CD4-positive, alpha-beta memory T cell (primary cell): ENCODE measurements at places on chromosomes 3 and 15.

GRCh38 chr3:105639131-105639530, 229.7 kb downstream of the CBLB start:
- DNase-seq: no peak

DNA sequence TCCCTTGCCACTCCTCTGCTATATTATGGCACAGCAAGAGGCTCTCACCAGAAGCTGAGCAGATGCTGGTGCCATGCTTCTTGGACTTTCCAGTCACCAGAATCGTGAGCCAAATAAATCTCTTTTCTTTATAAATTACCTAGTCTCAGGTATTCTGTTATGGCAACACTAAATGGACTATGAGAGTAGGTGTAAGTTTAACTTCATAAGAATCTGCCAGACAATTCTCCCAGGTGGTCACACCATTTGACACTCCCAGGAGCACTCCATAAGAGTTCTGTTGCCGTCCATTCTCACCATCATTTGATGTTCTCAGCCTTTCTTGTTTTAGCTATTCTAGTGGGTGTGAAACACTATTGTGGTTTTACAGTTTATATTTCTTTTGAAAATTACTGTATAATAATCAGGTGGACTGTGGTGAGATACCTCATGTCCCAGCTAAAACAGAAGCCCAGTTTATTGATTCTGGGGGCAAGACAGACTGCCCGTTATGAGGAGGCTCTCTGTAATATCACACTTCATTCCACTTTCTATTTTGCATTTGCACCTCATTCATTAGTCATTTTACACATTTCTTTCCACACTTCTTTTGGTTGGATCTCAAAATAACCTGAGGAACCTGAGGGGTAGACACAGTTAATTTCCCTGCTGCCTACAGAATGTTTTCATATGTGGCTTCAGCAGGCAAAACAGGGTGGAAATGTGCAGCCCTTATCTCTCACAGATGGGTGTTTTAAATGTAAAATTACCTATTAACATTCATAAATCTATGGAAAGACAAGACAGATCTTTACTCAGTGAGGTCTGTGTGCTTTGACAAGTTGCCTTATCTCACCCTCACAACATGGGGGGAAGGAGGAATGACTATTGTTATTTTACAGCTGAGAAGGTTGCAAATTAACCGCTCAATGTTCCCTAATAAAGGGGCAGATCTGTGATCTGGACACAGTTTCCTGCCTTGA, 42.1 kb downstream of the CDCP1 start:
- no peak for DNase-seq

DNA sequence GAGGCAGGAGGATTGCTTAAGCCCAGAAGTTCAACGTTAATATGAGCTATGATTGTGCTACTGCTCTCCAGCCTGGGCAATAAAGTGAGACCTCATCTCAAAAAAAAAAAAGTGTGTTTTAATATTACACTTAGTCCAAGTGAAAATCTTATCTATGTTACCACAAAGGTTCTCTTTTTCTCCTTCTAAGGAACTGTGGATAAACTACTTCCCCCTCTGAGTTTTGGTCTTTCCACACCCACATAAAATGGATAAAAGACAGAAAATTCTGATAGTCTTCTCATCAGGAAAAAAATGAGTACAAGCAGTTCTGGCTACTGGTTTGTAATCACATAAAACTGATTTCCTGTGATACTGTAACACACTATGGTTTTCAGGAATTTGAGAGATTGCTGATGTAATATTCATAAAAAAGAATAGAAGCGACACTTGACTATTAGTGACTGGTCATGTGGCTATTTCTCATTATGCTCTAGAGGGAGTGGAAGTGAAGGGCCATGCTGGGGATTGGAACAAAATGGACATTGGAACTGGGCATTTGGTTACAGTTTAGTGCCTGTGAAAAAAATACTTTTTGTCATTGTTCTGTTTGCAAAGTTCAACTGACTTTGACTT, 68.2 kb downstream of the RYR3 start:
- DNase-seq: no peak

- no peak for DNase-seq
Observed at GRCh38 chr15:95290176-95290974, 1040.1 kb upstream of the NR2F2 start.

DNA sequence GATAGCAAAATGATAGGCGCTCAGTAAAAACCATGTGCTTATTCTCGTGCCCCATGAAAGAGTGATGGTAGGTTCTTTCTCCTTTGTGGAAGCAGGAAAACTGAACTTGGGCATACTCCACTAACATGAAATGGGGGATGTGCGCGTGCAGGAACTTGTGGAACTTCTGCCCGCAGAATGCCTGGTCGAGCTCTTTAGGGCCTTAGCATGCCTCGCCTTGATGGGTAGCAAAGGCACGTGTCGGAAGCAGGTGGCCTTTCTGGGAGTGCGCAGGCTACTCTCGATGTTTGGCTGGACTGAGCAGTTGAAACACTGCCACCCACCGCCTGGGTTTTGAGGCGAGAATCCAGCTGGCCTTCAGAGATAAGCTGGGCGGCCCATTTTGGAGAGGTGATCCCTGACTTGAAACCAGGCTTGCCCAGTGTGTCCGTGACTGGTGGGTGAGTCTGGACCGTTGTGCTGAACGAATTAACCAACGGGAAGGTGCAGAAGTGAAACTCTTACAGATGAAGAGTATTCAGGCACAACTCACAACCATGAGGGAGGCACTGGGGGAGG, 842 bp downstream of the PCCB start:
- no peak for DNase-seq

DNA sequence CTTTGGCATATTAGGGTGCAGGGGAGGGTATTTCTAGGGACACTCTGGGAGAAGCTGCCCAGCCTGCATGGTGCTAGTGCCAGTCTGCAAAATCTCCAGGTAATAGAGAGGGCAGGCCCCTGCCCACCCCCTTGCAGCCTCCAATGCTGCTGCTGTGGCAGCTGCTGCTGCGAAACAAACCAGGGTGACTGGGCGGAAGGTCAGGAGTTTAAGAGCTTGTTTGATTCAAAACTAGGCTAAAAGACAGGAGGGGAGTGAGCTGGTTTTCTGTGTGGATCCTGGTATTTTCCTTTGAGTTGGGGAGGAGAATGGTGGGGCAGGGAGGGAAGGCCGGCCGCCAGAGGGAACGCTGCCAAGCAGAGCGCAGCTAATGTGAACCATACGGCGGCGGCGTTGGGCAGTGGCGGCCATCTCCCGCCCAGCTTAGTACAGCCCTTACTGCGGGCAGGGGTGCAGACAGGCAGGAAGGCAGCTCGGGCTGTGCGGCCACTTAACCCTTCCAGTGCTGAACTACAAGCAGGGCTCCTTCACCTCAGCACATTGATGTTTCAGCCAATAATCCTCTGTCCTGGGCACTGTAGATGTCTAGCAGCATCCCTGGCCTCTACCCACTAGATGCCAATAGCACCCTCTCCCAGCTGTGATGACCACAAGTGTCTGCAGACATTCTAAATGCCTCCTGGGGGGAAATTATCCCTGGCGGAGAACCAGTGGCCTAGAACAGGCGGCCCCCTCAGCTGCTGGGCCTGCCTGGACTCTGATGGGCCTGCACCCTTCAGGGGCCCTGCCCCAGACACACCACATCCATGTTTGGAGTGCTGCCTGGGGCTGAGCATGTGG, 125.7 kb downstream of the EEFSEC start:
- DNase-seq: no peak

DNA sequence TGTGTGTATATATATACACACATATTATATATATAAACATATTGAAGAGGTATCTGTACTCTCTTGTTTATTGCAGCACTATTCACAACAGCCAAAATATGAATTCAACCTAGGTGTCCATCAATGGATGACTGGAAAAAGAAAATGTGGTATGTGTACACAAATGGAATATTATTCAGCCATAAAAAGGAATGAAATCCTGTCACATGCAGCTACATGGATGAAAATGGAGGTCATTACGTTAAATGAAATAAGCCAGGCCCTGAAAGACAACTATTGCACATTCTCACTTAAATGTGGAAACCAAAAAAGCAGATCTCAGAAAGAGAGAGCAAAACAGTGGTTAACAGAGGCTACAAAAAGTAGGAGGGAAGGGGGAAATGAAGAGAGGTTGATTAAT, 49.5 kb downstream of the CEP70 start:
- no peak for DNase-seq

DNA sequence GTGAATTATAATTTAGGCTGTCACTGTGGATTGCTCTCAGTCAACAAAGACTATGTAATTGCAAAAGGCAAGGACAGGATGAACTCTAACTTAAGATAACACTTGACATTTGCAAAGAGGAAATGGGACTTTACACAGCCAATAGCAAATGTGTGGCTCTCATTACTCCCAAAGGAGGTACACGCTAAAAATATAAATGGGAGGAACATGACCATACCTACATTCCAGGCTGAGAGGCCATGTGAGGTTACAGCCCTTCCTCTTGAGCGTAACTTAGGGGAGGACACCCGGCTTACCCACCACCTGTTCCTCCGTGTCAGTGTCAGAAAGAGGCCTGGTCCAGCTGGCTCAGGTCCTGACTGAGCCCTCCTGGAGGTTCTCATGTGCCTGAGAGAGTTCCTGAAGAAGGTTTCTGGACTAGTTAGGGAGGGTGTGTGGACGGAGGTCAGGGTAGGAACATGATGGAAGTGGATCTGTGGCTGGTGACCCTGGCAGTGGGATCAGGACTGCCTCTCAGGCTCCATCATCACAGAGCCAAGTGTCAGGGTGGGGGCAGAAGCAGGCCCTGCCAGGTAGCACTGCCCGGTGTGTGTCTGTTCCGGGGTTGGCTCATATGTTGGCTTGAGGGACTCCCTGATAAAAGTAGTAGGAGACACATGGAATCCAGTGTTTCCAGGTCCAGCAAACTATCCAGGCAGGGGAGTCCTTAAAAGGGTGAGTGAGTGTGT, 7.9 kb downstream of the POPDC2 start:
- no peak for DNase-seq

- DNase-seq: no peak
Observed at GRCh38 chr15:74519311-74519710, 21.7 kb upstream of the ARID3B start.

DNA sequence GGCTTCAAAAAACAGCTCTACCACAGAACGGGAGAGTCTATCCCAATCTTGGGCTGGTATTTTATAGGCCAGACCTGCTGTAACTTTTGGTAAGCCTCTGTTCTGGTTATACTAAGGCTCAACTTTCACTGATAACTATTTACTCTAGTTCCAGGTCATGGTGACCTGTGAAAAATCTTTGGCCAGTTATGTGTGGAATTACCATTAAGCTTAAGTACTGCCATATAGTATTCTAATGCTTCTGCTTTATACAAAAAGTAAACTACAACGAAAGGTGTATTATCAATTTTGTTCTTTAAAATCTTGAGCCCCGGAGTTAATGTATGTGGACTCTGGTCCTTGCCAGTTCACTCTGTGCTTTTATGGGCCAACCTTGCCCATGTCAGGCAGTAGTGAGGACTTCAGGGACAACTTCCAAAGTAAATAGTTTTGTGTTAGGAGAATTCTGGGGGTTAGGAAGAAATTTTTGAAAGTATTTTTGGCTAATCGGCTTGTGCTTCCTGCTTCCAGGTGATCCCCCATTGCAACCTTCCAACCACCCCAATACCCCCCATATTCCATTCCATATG, 6.4 kb downstream of the SIAH2 start:
- no peak for DNase-seq

DNA sequence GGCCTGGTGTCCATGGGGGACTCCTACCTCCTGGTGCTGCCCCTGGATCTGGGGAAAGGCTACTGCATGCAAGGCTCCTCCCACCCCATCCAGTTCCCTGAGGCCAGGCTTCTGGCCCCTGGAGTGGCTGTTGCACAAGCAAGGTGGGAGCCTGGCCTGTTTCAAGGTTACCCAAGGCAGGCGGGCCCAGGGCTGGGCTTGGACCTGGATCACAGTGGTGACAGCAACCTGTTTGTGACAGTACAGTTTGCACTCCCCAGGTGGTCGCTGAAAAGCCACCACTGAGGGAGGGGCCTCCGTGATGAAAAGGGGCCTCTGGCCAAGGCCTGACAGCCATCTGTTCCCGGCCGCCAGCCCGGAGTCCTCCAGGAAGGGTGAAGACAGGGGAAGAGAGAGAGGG, 14.4 kb upstream of the KY start:
- DNase-seq: no peak

- no peak for DNase-seq
Observed at GRCh38 chr3:18660059-18660458, 234.9 kb upstream of the SATB1 start.

GRCh38 chr15:69138963-69139362, 21.5 kb upstream of the GLCE start:
- DNase-seq: no peak

- DNase-seq: no peak
Observed at GRCh38 chr3:181458857-181459256, 252.9 kb upstream of the SOX2 start.

- DNase-seq: peak; percentile 50
Observed at GRCh38 chr3:66253790-66254620, 33.2 kb downstream of the SLC25A26 start.

GRCh38 chr3:65897766-65898165, 141.0 kb downstream of the MAGI1 start:
- DNase-seq: no peak

DNA sequence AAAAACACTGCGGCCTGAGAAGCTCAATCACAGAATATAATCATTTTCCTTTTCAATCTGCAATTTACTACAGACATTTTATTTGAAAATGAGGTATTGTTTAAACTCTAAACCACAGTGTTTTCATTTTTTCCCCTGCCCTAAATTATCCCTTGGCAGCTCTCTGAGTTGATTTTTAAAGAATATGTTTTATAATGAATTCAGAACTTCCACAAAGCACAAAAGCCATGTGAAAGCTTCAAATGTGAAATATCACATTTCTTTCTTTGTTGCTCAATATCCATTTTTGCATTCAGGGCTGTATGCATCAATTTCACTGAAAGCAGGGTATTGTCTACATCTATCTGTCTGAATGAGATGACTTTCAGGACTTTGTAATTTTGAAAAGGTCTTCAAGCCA, 813.6 kb upstream of the ALCAM start:
- no peak for DNase-seq

DNA sequence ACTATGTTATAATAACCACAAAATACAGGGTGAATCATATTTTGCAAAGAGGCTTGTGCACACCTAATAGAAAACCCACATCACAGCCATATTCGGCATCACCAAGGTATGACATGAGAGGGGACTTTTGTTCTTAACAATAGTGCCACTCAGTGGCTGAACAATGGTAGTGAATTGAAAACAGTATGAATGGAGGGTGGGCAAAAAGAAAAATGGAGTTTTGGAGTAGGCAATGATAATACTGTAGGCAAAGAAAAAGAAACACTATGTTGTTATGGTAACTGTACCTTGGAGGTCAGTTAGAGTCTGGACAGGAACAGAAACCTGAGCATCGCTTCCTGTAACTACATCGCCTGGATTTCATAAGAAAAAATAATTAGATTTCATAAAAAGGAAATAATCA, 348.6 kb downstream of the PLCL2 start:
- peak; percentile 68 for DNase-seq

GRCh38 chr3:24119321-24119751, 174.2 kb downstream of the NR1D2 start:
- DNase-seq: no peak

DNA sequence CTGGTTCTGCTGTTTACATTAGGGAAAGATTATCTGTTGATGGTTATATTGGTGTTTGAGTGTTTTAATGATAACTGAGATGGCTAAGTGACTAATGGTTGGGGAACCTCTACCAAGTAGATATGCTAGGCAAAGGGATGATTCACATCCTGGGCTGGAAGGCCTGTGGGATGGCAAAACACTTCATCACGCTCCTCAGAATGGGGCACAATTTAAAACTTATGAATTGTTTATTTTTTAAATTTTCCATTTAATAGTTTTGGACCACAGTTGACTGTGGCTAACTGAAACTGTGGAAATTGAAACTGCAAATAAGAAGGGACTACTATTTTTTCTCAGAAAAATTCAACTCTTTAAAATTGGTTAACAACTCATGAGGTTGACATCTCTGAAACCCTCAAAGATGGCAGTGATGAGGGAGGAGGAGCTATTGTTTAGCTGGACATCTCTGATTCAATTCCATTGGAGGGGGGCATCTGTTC, 100.5 kb upstream of the ZBED2 start:
- DNase-seq: no peak
